AG04450 (cell line): ENCODE measurements at places on chromosomes 4 and X.
A peak's percentile ranks its signal among the peaks of the same experiment; 100 is the strongest.

- DNase-seq, result peak; percentile 76
These were observed 342.4 kb downstream of the BCOR start for GRCh38 chrX:39755143-39756032.

DNA sequence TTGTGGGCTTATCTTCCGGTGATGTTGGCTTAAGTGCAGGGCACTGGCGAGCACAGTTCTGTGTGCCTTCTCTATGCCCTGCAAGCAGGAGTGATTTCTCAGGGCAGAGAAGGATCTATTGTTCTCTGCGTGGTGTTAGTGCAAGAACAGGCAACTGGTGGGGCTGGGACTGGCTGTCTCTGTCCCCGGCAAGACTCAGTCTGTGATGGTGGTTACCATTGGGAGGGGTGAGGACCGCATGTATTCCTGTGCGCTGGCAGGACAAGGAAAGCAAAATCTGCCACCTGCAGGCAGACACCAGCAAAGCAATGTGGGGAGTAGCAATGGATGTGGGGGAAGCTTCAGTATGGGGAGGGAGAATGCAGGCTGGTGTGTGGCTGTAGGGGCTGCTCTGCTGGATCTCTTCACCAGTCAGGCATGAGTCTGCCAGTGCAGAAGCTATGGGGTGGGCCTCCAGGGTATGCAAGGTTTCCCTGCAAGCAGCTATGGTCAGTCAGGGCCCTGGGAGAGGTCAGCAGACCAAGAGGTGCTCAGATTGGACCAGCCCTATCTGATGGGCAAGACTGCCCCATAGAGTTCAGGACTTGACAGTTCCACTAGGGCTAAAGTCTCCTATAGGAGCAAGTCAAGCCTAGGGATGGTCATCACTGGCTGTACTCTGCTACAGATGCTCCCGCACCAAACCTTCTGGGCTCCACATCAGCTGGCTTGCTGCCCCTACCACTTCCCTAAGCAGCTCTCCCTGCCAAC lies 16.8 kb downstream of the PF4 start:
- DNase-seq, result no peak

DNA sequence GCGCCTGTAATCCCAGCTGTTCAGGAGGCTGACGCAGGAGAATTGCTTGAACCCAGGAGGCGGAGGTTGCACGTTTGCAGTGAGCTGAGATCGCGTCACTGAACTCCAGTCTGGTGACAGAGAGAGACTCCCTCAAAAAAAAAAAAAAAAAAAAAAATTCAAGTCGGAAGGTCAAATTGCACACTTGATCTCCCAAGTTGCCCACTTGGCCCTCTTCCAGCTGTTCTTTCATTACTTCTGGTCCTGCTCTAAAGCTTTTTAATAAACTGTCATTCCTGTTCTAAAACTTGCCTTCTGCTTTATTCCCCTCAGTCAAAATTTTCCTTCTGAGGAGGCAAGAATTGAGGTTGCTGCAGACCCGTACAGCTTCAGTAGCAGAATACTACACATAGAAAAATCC lies 2358.0 kb downstream of the ARAP2 start:
- no peak for DNase-seq

DNA sequence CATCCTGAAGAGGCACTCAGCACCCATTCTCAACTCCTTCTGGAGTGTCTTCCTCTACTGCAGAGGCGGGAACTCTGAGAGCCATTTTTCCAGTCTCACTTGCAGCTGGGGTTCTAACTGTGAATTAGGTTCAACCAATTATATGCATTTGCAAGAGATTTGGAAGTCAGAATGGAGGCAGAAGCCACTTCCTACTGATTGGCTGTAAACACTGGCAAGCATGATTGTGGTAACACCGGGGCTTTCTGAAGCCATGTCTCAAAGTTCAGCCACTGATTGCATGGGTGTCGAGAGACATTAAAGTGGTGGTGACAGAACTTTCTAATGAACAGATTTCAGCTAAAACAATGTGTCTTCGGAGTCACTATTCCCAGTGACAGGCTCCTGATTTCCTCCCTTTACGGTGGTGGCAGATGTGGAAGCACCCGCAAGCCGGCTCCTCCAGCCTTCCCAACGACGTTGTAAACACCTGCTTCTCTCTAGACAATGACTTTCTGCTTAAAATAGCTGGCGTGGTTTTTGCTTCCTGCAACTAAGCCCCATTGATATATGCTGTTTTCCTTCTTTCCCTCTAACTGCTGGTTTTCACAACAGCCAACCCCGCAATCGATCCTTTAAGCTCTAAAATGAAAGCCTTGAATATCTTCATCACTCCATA lies 92.0 kb downstream of the IRF2 start:
- DNase-seq, result no peak

- no peak for DNase-seq
These were observed 4.5 kb downstream of the CD99L2 start for GRCh38 chrX:150893936-150894335.
